Ascending aorta (tissue), 2 donors: ENCODE measurements at places on chromosomes 1 and 21. TPM values are rescaled to one million over a fixed set of nuclear protein-coding genes. Genes with fewer than 3 reads are reported as not detected.

DCST1 gene
- total RNA-seq = not detected

- DNase-seq = no peak
Observed at GRCh38 chr1:31712068-31712467, 8.3 kb upstream of the COL16A1 start.

DNA sequence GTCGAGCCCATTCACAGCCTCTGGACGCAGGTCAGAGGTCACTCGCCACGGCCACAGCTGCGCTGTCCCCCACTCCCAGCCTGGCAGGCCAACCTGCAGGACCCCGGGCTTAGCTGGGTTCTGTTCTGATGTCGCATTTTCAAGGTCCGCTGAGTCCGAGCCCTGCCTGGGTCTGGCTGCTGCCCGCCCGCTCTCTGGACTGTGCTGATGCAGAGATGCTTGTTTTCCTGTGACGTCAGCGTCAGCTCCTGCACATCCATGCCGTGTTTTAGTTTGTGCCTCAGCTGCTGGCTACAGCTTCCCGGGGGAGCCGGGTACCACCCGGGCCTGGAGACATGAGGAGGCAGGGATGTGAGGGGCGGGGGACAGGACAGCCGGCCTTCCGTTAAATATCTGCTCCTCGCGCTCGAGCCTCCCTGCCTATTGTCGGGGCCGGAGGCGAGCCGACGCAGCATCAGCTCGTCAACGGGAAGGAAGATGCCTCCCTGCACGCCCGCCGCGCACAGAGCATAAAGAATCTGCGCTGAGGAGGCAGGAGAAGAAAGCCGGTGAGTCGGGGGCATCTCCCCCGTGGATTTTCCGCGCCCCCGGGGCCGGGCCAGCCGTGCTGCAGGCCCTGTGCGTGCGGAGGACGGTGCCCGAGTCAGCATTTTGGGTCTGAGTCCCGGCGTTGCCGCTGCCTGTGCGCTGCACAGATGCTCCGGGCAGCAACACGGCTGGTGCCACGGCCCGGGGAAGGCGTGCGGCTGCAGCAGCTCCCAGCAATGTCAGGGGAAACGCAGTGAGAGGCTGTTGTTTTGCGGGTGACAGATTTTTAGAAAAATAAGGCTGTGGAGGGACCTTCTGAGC is 23.4 kb downstream of the PRKCZ start:
- no peak for DNase-seq

- no peak for DNase-seq
Observed at GRCh38 chr1:55503663-55504305, 288.6 kb upstream of the USP24 start.

GRCh38 chr1:58062635-58063034 is 483.9 kb downstream of the OMA1 start:
- no peak for DNase-seq

GRCh38 chr1:222240536-222241181 is 307.2 kb downstream of the HHIPL2 start:
- DNase-seq = no peak

DNA sequence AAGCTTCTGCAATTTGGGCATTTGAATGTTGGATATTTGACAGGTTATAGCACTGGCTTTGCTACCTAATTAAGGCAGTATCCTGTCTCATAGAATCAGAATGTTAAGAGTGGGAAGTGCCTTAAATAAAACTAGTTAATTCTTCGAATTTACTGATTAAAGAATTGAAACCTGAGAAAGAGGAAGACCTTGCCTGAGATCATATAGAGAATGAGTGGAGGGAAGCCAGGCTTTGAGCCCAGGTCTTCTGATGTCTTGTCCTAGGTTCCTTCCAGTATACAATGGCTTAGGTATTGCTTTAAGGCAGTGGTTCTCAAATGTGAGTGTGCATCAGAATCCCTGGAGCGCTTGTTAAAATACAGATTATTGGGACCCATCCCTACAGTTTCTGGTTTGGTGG is 20.9 kb upstream of the SH3BGRL3 start:
- DNase-seq = no peak
